Cardiac ventricle fibroblast (primary cell): ENCODE measurements at places on chromosomes 16 and 17. TPM values are rescaled to one million over a fixed set of nuclear protein-coding genes. Genes with fewer than 3 reads are reported as not detected.

Gene DEXI
- 80.1 and 90.1 TPM in 2 replicates for total RNA-seq

Gene HSD17B1
- 0.10 and 1.6 TPM in 2 replicates for total RNA-seq

Gene KRTAP4-4
- total RNA-seq, result not detected in 2 replicates

Gene ACSM5
- total RNA-seq, result 43.3 and 49.9 TPM in 2 replicates

Gene C16orf54
- total RNA-seq, result not detected in 2 replicates

Gene NLE1
- 11.6 and 16.2 TPM in 2 replicates for total RNA-seq

Gene SPECC1
- 31.3 and 36.0 TPM in 2 replicates for total RNA-seq

Gene SRCIN1
- under 0.01 and 0.06 TPM in 2 replicates for total RNA-seq
